ENCODE measurements at places on chromosomes 16 and 17. TPM values are rescaled to one million over a fixed set of nuclear protein-coding genes. Genes with fewer than 3 reads are reported as not detected.

DNA sequence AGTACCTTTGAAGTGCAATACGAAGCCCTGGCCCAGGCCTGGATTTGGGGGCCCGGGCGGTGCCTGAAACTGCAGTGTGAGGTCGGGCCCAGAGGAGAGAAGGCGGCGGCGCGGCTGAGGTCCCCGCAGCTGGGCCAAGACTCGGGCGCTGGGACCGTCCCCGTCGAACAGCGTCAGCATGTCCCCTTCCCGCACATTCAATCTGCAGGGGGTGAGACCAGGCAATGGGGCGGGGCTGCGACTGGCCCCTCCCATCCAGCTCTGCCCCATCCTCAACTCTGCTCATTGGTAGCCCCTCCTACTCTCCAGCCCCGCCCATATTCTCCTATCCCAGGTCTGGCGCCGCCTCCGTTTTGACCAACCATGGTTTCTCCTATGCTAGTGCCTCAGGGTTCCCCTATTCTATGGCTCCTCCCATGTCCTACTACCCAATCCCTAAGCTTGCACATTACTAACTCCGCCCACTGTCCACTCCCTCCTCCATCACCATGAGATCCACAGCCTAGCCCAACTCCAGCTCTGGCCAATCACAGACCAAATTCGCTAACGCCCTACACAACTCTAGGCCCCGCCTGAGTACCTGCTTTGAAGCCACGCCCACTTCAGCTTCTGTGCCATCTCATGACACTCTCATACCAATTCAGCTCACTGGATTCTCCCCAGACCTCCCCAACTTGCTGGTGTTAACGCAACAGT is 14.4 kb upstream of the CDIPT start:
- DNase-seq, result peak; percentile 41

Gene SLC35G6
- total RNA-seq, result not detected

GRCh38 chr16:47499700-47500264 is 38.7 kb downstream of the PHKB start:
- DNase-seq, result no peak

DNA sequence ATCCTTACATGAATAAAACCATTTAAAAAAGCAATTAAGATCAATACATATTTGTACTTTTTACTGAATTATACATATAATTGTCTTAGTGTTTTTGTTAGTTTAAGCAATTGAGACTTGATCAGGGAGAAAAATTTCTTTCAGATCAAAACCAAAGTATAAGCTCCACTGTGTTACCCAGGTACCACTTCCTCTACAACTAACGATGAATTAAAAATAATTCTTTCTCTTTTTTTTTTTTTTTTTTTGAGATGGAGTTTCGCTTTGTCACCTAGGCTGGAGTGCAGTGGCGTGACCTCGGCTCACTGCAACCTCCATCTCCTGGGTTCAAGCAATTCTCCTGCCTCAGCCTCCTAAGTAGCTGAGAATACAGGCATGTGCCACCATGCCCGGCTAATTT is 6.8 kb downstream of the FBXO47 start:
- DNase-seq, result no peak

DNA sequence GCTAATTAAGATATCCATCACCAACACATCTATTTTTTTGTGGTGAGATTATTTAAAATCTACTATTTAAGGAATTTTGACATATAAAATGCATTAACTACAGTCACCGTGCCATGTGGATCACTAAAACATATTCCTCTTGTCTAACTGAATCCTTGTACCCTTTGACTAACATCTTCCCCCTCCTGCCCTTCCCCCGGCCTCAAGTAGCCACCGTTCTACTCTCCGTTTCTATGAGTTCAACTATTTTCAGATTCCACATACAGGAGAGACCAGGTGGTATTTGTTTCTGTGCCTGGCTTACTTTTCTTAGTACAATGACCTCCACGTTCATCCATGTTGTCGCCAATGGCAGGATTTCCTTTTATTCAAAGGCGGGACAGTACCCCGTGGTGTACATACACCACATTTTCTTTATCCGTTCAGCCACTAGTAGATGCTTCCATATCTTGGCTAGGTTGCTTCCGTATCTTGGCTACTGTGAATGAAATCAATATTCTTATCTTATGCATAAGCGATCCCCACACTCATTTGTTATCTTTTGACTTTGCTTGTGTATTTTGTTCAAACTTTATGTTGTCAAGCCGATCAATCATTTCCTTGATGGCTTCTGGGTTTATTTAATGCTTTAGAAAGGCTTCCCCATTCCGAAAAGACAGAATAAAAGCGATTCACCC is 134.7 kb downstream of the KCNJ12 start:
- no peak for DNase-seq

GRCh38 chr17:47200325-47200664 is 8.9 kb upstream of the MYL4 start:
- no peak for DNase-seq

- peak; percentile 28 for DNase-seq
Measured at GRCh38 chr16:2432286-2432685, 3.0 kb downstream of the CCNF start.

DNA sequence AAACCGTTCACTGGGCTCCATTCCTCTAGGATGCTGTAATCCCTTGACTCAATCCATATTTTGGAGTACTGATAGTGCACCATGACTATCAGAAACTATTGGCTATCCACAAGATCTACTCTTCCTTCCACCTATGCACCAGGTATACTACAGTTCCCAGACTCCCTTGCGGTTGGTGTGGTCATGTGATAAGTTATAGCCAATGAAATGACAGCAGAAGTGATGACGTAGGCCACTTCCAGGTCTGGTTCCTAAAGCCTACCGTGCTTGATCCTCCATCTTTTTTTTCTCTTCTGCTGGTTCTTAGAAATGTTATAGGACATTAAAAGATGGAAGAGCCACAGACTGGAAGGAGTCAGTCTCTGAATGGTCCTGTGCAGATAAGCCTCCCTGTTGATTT is 278.8 kb upstream of the C16orf82 start:
- no peak for DNase-seq

DNA sequence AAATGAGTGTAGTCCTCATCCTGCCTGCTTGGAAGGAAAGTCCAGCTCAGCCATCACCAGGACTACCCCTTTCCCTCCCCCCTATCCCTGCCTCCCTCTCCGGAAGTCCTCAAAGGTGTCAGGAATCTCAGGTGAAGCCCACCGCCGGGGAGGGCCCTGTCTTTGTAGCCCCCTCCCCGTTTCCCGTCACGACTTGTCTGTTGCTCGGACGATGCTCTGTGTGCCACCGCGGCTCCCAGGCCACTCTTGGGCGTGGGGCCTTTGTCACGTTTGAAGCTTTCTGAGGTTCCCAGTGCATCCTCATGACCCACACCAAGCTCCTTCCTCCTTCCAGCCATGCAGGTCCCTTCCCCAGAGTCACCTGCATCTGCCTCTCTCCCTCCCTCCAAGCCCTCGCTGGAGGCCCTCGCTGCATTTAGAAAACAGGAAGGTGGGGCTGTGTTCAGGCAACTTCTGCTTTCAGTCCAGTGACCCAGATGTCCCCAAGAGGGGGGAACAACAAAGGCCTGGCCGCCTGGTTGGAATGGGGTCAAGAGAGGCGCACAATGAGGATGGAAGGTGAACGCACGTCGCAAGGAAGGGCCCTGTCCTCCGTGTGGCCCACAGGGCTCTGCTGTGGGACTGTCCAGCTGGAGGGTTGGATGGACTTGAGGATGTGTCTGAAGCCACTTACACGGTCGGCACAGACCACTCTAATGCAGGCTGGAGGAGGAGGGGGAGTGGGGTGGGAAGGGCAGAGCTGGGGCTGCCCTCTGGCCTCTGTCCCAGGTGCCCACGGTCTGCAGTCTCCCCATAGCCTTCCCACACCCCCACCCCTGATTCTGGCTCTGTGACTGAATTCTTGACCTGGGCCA is 59.9 kb downstream of the OR1D5 start:
- DNase-seq, result no peak

Gene NPIPB8
- not detected for total RNA-seq

Gene PRRT2
- under 0.01 TPM for total RNA-seq

Gene KCNG4
- not detected for total RNA-seq

- no peak for DNase-seq
Measured at GRCh38 chr16:739560-740458, 988 bp downstream of the CIAO3 start.

DNA sequence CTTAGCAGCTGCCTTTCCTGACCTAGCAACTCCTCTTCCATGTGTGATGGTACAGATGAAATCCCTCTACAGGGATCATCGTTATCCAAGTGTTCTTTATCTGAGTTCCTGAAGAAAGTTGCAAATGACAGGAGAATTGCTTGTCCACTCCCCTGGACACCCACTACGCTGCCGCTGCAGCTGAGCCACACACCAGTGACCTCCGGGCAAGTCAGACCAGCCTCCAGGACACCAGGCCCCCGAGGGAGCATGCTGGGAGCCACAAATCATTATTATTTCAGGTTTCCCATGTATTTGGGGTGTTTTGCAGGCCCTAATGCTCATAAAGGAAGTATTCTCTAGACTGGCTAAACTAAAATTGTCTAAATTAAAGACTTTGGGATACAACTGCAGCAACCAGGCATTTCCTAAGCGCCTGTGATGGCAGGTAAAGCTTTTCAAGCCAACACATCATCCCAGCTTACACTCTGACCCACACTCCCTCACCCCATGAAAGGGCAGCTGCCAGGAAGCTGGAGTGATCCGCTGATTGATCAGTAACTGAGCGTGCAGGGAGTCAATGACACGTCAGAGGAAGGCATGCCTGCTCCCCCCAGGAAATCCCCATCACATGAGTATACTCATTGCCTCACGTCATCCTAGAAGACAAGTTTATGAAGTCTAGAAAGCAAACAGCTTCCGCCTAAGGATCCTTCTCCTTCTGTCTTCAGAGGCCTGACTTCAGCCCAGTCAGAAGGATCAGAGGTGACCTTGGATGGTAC is 14.4 kb downstream of the FA2H start:
- no peak for DNase-seq
